ENCODE measurements at places on chromosomes 13 and 19.

GRCh38 chr13:112573710-112574109 is 14.2 kb downstream of the TUBGCP3 start:
- DNase-seq: no peak

GRCh38 chr13:105037110-105037509 is 1498.4 kb downstream of the EFNB2 start:
- DNase-seq: no peak

- DNase-seq: no peak
Measured at GRCh38 chr13:65926750-65927171, 1303.4 kb downstream of the PCDH9 start.

- DNase-seq: no peak
Measured at GRCh38 chr13:65830411-65831205, 1399.5 kb downstream of the PCDH9 start.

DNA sequence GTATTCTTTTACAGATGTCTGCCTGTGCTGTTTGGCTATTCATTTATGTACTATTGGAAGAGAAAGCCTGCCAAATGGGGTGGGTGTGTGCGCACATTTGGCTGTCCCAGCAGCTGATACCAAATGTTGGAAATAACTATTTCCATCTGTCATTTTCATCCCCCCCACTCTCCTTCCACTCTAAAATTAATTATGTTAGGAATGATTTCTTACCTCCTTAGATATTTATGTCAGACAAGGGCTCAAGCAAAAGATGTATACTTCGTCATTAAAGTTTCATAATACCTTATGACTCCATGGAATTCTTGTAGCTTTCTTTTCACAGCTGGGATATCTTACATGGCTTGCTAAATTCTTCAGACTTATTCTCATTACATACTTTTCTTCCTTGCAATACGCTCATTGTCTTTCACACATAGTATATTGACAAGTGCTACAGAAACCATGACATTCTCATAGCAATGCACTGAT is 18.6 kb downstream of the ITM2B start:
- DNase-seq: no peak

DNA sequence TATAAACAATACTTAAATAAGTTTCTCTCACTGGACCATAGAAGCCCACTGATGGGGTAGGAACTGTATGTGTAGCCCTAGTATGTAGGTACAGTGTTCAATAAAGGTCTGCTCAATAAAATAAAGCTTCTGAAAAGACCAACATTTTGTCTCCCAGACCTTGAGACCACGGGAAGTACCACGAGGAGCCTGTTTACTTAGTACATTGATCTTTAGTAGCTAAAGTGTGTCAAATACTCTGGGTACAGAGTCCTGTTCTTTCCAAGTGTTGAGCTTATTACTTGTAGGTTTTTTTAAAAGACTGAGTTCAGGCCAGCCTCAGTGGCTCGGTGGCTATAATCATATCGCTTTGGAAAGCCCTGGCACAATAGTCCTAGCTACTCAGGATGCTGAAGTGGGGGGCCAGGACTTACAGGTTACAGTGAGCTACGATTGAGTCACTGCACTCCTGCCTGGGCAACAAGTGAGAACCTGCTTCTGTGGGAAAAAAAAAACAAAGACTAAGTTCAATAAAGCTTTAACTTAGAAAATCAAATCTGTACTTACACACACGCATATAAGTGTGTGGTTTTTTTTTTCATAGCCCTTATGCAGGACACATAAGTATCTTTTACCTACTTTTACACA is 3.4 kb downstream of the MTRF1 start:
- no peak for DNase-seq

GRCh38 chr19:2552859-2553258 is 76.9 kb downstream of the GADD45B start:
- DNase-seq: no peak

- DNase-seq: no peak
Measured at GRCh38 chr13:25249001-25249543, 38.2 kb downstream of the MTMR6 start.

DNA sequence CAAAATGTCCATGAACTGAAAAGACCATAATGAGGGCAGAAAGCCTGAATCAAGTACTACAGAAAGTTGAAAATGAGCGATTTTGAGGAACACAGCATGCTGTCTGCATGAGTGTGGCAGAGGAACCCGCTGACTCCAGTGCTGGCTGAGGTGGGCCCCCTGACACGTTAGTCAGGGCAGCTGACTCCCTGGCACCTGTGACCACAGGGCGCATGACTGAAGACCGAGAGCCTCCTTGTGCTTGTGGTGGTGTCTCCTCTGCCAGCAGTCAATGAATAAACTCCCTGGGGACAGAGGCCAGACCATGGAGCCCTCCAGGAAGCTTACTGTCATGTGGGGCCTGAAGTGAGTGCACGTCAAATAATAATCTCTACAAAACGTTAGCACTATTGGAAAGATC is 38.4 kb upstream of the VSTM2B start:
- DNase-seq: no peak

DNA sequence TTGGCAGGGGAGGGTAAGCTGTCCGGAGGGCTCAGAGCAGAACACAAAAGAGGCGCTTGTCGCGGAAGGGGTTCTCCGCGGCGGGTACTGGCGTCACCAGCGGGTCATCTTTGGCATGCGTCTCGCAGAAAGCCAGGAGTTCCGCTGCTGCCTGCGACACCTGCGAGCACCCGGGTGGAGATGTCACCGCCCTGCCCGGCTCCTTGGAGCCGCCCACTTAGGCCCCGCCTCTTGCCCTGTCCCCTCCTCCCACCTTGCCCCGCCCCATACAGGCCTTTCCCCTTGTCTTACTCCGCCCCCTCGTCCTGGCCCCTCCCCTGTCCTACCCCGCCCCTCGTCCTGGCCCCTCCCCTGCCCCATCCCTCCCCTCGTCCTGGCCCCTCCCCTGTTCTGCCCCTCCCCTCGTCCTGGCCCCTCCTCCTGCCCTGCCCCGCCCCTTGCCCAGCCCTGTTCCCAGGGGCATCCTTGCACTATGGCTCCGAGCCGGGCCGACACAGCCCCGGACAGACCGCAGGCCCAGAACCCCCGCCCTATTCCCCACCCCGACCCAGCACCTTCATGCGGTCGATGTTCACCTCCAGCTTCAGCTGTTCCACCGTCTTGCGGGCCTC is 1.9 kb downstream of the GNG8 start:
- DNase-seq: no peak

DNA sequence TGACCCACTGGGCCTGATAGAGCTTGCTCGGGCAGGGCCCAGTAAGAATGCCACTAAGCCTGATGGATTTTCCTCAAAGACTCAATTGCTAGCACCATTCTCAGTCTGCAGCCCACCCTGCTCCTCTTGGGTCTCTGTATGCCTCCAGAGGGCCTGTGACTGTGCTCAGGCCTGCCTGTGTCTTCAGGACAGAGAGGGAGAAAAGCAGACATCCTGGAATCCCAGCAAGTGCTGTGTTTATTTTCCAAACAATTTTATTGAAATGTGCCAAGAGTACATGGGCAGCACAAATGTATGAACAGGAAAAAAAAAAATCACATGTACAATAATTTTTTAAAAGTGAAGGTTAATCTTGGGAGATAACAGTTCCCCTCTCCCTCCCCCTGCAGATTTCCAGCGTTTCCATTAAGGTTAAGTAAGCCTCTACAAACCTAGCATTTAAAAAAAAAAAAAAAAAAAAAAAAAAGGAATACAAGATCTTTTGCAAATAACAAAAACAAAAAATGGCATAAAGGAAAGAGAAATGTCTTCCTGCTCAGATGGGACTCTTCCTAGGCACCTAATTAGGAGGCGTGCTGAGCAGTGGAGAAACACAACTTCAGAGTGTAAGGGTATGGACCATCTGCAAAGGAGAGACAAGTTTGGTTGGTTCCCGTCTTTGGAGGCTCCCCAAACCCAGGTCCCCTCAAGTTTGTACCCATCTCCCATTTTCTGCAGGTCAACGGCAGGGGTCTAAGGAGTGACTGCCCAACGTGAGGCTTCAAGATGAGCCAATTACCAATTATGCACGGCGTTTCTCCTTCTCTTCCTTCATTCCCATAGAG is 4.8 kb upstream of the ECH1 start:
- DNase-seq: no peak

GRCh38 chr13:110555601-110556223 is 5.8 kb downstream of the RAB20 start:
- no peak for DNase-seq

- DNase-seq: no peak
Measured at GRCh38 chr13:104301171-104301975, 1235.2 kb upstream of the SLC10A2 start.

GRCh38 chr13:95123726-95124125 is 177.5 kb downstream of the ABCC4 start:
- DNase-seq: no peak

GRCh38 chr19:19226663-19227062 is 14.9 kb downstream of the NCAN start:
- no peak for DNase-seq

- no peak for DNase-seq
Measured at GRCh38 chr13:27665761-27666160, 44.1 kb downstream of the POLR1D start.

Data from NCI-H1436 treated with DMSO at 0.1 percent for 48 hours (cell line).